CD4-positive, alpha-beta T cell treated with Interleukin-15 for 1 hour (primary cell): ENCODE measurements at places on chromosomes 1 and 21.

- DNase-seq = no peak
These were observed 6.3 kb downstream of the ZBTB8B start for GRCh38 chr1:32470991-32471694.

- DNase-seq = no peak
These were observed 43.0 kb downstream of the TMEM53 start for GRCh38 chr1:44631333-44631646.

DNA sequence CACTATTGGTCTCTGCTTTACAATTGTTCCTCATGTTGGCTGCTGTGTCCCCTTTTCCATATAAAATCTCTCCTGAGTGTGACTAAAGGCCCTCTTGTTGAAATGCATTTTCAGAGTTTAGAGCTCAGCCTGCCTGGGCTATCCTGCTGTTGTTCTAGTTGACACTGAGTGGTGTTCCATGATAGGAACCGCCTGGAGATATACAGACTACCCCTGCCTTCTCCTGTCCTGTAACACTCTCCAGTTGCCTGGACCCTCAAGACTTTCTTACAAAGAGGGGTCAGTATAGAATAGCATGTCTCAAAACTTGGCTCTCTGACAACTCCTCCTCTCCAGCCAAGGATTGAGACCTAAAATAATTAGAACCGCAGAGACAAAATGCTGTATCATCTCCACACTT is 152.0 kb upstream of the POU3F1 start:
- no peak for DNase-seq

DNA sequence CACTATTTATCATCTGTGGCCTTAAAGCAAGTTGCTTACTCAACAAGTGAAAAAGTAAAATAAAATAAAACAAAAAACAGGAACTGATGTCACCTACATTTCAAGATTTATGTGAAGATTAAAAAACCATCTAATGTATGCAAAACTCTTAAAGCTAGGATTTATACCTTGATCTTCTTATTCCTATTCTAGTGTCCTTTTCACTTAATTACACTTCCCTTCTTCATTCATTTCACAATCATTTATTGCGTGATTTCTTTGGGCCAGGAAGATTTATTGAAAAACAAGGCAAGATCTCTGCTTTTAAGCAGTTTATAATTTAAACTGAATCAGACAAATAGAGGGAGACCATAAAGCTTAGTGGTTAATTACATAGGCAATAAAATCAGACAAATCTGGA is 18.6 kb downstream of the PTGER3 start:
- DNase-seq = no peak

- no peak for DNase-seq
These were observed 812 bp downstream of the CACHD1 start for GRCh38 chr1:64470665-64471217.

- DNase-seq = no peak
These were observed 14.8 kb upstream of the PADI2 start for GRCh38 chr1:17134034-17134433.

DNA sequence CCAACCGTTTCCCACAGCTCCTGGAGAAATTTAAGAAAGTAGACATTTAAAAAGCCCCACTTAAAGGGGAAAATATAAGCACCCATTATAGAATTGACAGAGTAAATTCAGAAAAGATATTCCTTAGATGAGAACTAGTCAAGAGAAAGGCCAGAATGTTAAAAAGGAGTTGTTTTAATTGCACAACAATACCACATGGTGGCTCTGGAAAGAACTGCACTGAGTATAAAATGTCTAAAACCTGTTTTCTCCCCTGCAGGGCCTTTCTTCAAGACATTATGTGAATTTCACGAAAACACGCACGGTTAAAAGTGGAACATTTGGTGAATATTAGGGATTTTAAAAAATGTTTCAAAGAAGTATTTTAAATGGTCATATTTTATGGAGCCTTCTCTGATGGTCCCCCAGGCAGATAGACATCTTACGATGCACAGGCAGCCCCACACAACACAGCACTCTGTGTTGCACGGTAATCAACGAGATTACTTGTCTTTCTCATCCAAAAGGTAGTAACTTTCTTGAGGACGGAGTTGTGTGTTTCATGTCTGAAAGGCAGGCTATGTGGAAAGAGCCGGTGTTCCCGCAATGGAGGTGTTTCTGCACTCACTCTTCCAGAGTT is 101.9 kb downstream of the PRRX1 start:
- no peak for DNase-seq
